CD4-positive, alpha-beta T cell treated with Interleukin-17A for 4 hours (primary cell): ENCODE measurements at places on chromosomes 7 and 10.
A peak's percentile ranks its signal among the peaks of the same experiment; 100 is the strongest.

- no peak for DNase-seq
Measured at GRCh38 chr7:2107386-2108070, 125.2 kb downstream of the MAD1L1 start.

DNA sequence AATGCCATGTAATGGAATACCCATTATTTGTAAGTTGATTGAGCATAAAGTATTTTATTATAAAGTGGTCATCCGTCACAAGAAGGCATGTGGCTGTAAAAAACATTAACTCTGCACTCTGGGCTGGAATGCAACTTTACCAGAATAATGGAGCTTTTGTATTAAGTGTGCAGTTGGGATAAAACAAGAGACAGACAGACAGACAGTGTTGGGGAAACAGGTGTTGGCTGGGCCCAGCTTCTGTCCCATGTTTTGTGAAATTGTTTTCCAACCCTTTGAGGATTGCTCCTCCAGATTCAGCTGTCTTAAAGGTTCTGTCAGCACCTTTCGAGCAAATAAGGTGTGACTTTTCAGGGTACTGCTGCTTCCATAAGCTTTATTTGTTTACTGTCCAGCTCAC, 67.9 kb upstream of the NFKB2 start:
- no peak for DNase-seq

DNA sequence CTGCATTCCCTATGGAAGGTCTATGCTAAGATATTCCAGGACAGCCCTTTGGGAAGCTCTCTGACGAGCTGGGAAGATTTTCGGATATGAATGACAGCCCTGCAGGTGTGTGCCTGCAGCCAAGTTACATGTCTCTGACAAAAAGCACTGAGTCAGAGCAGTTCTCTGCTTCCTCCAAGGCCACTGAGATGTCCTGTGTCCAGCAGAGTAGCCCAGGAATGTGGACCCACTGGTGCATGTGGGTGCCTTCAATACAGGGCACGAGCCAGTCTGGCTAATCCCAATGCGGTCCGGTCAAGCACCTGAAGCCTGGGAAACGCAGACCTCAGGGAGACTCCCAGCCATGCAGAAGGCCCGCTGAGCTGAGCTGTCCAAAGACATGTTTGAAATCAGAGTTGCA, 565.7 kb downstream of the TCERG1L start:
- DNase-seq = no peak

GRCh38 chr7:12737373-12737772, 49.9 kb downstream of the ARL4A start:
- no peak for DNase-seq

GRCh38 chr7:74473116-74473515, 19.4 kb downstream of the GTF2IRD1 start:
- DNase-seq = no peak

DNA sequence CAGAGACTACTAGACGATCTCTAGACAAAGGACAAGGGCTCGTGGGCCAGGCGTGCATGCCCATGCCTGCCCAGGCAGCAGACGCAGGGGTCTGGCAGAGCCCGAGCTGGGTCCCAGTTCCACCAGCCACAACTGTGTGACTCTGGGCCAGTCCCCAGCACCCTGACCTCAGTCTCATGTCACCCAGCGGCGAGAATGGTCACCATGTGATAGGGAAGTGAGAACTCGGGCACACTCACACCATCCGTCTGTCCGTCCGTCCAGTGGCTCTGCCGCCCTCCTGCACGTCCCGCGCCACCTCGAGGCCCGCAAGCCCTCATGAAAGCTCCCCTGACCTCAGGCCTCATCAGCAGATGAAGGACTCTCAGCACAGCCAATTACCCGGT, 280.0 kb downstream of the ELFN1 start:
- no peak for DNase-seq

- DNase-seq = no peak
Measured at GRCh38 chr7:99195867-99196266, 12.0 kb downstream of the KPNA7 start.

- DNase-seq = peak; percentile 97
Measured at GRCh38 chr7:139360210-139360947, 685 bp downstream of the LUC7L2 start.

DNA sequence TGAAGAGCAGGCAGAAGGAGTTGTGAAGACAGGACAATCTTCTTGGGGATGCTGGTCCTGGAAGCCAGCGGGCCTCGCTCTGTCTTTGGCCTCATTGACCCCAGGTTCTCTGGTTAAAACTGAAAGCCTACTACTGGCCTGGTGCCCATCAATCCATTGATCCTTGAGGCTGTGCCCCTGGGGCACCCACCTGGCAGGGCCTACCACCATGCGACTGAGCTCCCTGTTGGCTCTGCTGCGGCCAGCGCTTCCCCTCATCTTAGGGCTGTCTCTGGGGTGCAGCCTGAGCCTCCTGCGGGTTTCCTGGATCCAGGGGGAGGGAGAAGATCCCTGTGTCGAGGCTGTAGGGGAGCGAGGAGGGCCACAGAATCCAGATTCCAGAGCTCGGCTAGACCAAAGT, 1.5 kb downstream of the CHPF2 start:
- no peak for DNase-seq

DNA sequence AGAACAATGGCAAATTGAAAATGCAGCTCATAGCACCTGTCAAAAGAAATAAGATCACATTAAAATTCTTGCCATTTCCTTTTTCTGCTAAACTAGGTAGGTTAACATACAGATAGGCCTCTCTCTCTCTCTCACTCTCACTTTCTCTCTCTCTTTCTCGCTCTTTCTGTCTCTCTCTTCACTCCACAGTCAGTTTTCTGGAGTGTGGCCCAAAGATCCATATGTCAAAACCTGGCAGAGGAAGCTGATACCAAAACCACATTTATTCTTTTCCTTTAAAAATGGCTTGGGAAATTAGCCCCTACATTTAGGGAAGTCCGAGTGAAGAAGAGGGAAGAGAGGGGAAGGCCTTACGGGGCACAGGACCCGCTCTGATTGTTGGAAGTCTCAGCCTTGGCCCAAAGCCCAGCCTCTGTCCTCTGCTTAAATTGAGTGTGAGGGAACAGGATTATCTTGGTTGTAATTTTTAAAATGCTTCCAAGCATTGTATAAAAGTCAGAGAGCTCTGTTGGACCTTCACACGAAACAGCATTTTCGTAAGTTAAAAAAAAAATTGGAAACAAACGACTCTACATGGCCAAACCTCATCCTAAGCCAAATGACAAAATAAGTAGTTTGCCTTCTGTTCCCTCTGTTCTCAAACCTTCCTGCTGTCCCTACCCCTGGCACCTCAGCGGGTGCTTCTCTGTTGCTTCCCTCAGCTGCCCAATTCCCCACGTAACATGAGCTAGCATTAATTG, 83.2 kb downstream of the FRMD4A start:
- no peak for DNase-seq

DNA sequence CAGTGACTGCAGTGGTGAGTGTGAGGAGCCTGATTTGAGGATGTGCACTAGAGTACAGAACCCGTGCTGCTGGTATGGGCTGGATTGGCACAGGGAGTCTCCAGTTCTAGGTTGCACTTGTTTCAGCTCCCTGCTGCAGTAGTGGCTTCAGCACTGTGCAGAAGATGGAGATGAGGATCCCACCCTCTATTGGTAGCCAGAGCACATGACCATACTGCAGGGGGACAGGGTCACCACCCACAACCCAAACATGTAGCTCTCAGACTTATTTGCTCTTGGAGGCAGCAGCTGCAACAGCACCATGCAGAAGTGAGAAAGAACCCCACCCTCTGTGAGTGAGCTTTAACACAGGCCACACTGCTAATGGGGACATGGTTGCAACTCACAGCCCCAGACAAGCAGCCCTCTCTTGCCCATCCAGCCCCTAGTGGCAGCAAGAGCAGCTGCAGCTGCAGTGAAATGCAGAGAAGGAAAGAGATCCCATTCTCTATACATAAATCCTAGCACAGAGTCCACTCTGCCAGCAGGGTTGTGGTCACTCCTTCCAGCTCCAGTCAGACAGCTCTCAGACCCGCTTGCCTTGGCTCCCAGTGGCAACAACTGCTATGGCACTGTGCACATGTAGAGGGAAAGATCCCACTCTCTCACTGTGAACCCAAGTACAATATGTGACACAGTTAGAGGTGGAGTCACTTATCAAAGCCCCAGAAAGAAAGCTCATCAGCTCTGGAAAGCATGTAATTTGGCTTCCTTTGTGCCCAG, 51.4 kb upstream of the SCIN start:
- DNase-seq = no peak

- DNase-seq = no peak
Measured at GRCh38 chr10:121332829-121333765, 265.1 kb downstream of the FGFR2 start.

DNA sequence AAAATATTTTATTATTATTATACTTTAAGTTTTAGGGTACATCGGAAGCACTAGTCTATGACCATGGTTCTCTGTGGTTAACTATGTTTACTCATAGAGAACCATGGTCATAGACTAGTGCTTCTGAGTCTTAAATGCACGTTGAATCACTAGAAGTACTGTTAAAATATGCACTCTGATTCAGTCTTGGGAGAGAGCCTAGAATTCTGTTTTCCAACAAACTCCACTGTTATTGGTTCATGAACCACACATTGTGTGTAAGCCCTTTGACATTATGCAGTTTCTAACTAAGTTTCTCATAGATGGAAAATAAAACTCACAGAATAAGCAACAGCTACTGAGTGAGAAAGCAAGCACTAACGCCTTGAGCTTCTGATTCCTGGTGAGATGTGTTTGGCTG, 1120.6 kb downstream of the SORCS1 start:
- no peak for DNase-seq

- DNase-seq = no peak
Measured at GRCh38 chr7:148049068-148049467, 541.5 kb upstream of the C7orf33 start.

DNA sequence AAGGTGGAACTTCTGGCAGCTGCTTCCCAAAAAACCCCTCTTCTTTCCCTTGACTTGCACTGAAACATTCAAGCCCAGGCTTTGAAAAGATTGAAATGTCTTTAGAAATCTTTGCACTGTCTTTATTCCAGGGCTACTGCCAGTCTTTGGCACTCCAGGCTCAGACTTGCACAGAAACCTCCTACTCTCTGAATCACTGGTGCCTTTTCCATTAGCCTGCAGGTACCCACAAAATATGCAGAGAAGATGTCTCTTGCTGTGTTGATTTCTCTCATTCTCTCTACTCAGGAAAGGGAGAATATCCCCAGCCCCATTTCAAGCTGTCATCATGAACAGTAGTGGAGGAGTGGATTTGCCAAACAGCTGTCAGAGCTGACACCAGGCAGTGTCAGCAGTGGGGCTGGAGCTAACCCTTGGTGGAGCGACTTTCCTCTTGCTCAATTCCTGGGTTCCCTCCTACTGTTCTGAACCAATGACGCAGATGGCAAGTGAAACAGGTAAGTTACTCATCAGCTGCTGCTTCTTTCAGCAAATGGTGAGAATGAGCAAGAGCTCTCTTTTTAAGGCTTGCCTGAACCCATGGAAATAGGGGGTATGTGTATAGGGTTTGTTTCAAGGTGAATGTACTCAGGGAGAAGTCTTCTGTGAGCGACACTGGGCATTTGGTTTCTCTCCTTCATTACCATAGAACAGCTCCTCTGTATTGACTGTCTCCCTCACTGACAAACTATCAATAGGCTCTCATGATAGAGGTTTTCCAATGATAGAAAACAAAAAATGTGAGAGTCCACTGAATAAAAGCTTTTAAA, 362.4 kb downstream of the ADRA2A start:
- DNase-seq = no peak

GRCh38 chr10:113540845-113541548, 11.9 kb upstream of the HABP2 start:
- no peak for DNase-seq

GRCh38 chr10:74794531-74794930, 31.9 kb upstream of the KAT6B start:
- DNase-seq = no peak

- DNase-seq = no peak
Measured at GRCh38 chr7:101207459-101207858, 6.6 kb upstream of the MOGAT3 start.

- no peak for DNase-seq
Measured at GRCh38 chr7:93043385-93043985, 74.3 kb downstream of the SAMD9 start.

DNA sequence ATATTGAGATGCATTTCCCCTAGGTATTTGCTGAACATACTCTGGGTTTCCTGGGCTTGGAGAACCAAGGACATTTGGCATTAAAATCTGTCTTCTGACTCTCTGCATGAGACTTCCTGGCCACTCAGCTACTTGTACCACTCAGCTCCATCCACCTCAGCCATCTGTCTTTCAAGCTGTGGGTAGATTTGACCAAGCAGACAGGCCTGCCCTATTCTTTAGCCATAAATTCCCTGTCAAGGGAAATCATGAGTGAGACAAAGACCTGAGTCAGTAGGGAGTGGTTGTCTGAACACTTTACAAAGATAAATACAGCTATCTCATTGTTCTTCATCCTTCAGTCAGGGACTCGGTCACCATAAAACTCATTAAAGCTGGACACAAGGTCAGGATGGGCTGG, 399.1 kb downstream of the GPAM start:
- no peak for DNase-seq

DNA sequence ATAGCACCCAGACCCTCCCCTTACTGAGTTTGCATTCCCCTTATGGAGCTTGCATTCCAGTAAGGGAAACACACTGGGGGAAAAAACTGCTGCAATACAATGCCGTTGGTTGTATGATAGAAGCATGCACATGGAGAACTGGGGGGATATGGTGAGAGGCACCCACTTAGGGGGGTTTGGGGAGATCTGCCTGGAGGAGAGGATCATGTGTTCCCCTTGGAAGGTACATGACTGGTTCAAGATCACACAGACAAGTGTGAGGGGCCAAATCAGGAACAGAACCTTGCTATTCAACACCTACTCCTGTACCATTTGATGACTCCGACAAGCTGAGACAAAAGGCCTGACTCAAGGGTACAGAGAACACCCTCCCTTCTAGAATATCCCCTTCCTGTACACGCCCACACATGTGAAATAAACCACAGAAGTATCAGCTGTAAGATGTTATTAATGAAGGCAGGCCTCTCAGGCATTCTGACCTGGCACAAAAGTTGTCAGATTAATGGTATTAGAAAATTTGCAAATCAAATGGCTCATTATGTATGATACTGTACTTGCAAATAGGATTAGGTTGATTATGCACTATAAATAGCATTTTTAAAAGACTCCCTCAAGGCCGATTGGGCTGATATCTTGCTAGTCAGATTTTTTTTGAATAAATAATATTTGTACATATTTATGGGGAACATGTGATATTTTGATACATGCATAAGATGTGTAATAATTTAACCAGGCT, 122.2 kb downstream of the NPY start:
- DNase-seq = no peak
